ENCODE measurements at places on chromosomes 3 and 15.

- DNase-seq: no peak
These were observed 102.3 kb upstream of the SMAD3 start for GRCh38 chr15:66963084-66963483.

DNA sequence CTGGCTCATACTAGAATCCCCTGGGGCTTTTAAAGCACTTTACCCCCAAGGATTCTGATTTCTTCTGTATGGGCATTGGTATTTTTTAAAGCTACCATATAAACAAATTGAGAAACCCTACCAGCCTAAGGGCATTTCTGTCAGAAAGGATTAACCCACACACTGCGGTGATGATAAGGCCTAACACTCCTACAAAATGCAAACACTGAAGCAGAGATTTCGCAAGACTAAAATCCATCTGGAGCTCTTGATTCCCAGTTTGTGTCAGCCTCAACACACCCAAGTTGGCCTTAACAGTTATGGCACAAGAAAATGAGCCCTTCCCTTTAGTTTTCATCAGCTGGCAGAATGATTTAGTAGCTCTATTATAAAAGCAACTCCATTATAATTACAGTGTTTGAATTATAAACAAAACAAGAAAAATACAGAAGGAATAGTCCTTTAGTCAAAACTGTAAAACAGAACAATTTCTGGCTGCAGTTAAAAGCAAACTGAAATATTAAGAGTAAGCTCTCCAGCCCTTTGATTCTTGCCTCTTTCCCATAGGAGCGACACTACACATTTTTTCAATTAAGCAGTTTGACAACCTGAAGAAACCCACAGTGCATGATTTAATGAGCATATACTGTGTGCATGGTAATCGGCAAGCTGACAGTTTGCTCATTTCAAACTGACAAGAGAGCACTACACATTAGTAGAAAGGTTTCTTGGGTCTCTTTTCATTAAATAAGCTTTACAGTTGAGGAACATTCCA lies 441.2 kb downstream of the FHIT start:
- DNase-seq: no peak

GRCh38 chr15:83854950-83855707 lies 201.2 kb downstream of the ADAMTSL3 start:
- DNase-seq: no peak

- no peak for DNase-seq
These were observed 62.4 kb upstream of the MBNL1 start for GRCh38 chr3:152206243-152206760.

GRCh38 chr3:180749322-180749721 lies 70.0 kb upstream of the CCDC39 start:
- no peak for DNase-seq

- DNase-seq: no peak
These were observed 26.6 kb downstream of the IDH2 start for GRCh38 chr15:90075420-90076289.

DNA sequence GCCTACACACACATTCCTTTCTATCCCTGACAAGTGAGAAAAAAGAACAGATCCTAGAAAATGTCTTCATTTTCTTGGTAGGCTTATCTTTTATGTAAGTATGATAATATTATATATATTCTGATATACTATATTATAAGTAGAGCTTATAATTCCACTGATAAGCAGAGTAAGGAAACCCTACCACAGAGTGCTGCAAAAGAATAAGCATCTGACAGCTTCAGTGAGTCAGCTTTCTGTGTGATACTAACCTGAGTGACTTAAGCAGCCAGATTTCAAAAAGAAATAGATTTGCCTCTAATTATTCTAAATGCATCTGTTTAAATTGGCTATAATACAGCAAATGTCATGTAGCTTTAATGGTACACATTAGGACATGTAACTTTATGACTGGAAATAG lies 656.0 kb downstream of the MCTP2 start:
- no peak for DNase-seq

DNA sequence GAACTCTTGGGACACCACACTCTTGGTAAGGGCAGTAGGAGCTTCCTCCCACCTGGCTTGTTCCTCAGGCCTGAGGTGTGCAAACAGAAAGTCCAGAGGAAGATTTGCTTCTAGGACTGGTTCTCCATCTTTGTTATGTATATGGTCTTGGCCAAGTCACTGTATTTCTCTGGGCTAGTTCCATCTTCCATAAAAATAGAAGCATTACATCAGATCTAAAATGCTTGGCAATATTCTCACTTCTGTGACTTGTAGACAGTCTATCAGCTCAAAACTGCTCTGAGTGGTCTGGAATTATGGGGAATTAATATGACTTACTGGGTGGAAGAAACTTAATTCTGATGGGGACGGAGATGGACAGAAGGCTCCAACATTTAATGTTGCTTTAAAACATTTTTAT lies 55.2 kb downstream of the TMEM108 start:
- no peak for DNase-seq

DNA sequence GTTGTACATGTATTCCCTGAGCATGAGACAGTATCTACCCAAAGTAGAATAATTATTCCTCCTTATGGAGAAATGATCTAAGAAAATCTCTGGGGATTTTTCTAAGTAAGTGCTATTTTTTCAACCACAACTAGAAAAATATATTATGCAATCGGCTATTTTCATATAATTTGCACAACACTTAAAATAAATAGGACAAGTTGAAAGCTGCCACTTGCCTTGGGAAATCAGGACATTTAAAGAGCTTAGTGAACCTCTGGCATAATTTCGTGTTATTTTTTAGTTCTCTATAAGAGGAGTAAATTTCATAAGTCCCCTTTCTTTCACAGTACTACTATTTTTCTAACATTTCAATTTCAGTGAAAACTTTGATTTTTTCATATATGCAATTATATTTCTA lies 672.1 kb downstream of the OTOL1 start:
- DNase-seq: no peak

DNA sequence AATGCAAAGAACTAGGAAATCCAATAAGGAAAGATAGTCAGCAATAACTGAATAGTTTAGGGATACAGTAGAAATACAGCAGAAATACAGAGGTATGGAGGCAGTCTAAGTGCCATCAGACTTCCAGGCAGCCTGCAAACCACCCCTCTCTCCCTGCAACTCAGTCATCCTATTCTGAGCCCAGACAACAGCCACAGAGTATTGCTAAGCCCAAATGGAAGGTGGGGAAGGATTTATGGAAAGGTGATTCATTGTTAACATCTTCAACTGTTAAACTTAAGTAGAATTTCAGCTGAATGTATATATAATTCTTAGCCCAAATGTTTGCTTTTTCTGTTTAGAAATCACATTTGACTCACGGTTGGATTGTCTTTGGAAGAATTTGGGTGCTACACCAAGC lies 300.4 kb downstream of the RBMS3 start:
- no peak for DNase-seq

- DNase-seq: no peak
These were observed 124.3 kb downstream of the TIGIT start for GRCh38 chr3:114418107-114418506.

- no peak for DNase-seq
These were observed 14.0 kb downstream of the RCN2 start for GRCh38 chr15:76945494-76946093.

DNA sequence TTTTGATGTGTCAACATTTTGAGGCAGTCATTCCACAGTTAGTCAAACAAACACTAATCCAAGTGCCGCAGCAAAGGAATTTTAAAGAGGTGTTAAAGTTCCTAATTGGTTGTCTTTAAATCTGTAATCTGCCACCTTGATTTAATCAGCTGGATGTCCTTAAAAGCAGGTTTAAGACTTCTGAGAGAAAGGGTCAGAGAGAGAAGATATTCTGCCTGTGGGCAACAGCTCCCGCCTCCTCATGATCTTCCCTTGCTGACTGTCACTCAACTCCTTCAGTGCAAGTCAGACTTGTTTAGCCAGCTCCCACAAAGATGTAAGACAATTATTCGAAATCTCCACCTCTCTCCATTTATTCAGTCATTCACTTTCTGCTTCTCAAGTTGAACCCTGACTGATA lies 92.6 kb upstream of the MYRIP start:
- DNase-seq: no peak

DNA sequence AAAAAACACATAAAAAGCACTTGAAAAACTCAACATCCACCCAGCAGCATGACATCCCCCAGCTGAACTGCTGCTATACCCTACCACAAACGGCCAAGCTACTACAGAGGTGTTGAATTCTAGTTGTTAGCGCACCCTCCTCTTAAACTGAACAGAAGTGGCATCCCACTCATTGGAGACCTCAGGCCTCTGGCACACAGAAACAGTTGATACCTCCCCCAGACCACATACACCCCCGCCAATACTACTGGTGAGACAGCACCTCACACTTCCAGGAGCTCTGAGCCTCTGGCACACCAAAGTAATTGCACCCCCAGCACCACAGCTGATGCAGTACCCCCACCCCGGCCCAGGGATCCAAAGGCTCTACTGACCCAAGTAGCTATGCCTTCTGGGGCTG lies 190.2 kb downstream of the SCAPER start:
- DNase-seq: no peak

- no peak for DNase-seq
These were observed 227.2 kb downstream of the XXYLT1 start for GRCh38 chr3:195043607-195044339.

Data from mesothelial cell of epicardium (in vitro differentiated cells).